CD4-positive, alpha-beta T cell treated with Interleukin-10 for 1 hour (primary cell): ENCODE measurements at places on chromosomes 6 and 20.

DNA sequence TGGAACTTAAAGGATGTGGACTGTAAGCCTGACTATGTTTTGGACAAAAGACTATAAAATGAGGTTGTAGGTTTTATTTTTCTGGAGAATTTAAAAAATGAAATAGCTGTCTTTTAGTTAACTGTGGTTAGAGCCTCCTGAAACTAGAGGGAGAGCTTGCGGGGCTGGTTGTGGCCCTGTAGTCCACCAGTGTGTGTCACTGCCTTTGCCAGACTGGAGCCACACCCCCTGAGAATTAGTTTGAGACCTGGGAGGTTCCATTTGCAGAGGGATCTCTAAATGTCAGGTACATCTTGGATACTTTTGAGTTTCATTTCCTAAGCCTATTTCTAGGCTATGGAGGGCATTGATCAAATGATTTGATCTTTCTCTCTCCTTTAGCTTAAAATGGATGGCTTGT lies 20.8 kb downstream of the ZC2HC1B start:
- DNase-seq = no peak

GRCh38 chr6:24922814-24923213 lies 12.9 kb downstream of the RIPOR2 start:
- DNase-seq = no peak

DNA sequence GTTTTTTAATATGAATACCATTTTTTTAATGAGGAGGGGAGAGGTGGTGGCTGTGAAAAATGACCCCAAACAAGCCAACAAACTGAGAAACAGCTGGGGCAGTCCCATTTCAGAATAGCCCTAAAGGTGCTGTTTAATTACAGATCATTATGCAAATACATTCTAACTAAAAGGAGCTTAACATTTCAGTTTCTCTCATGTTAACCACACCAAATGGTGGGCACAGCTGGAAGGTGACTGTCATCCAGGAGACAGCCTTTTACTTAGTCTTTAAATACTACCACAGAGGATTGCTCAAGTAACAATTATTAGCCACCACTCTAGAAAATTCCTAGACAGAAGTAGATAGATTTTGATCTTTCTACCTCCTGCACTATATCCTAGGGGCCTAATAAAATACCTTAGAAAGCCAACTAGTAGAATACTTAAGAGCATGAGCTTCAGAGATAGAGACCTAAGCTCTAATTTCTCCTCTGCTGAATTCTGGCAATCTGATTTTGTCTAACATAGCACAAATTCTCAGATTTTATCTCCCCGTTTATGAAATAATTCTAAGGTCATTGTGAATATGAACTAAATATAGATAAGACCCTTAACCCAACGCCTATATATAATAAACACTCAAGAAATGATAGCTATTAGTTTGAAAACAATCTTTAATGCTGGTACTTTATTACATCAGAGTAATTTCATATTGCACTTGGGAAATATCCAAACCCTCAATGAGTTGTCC lies 615.1 kb upstream of the NRSN1 start:
- DNase-seq = no peak

GRCh38 chr6:141401851-141402250 lies 730.9 kb upstream of the GJE1 start:
- no peak for DNase-seq

DNA sequence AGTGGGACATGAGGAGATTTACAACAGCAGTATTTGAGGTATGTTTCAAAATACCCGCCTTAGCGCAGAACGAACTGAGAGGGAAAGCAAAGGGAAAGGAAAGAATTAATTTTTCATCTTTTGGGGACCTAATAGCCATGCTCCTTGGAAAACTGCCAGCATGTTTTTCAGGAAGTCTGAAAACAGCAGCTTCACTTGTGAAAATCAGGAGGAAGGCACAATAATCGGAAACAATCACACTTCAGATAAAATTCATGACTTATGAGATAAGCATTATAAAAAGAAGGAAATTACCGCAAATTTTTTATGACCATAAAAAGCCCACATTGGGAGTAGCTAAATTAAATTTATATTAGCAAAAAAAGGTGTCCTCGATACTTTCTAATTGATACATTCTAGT lies 541.1 kb downstream of the HAO1 start:
- DNase-seq = no peak

GRCh38 chr6:136683209-136683941 lies 108.9 kb downstream of the MAP3K5 start:
- DNase-seq = no peak

- DNase-seq = no peak
These were observed 144.8 kb downstream of the BACH2 start for GRCh38 chr6:90151576-90152422.

DNA sequence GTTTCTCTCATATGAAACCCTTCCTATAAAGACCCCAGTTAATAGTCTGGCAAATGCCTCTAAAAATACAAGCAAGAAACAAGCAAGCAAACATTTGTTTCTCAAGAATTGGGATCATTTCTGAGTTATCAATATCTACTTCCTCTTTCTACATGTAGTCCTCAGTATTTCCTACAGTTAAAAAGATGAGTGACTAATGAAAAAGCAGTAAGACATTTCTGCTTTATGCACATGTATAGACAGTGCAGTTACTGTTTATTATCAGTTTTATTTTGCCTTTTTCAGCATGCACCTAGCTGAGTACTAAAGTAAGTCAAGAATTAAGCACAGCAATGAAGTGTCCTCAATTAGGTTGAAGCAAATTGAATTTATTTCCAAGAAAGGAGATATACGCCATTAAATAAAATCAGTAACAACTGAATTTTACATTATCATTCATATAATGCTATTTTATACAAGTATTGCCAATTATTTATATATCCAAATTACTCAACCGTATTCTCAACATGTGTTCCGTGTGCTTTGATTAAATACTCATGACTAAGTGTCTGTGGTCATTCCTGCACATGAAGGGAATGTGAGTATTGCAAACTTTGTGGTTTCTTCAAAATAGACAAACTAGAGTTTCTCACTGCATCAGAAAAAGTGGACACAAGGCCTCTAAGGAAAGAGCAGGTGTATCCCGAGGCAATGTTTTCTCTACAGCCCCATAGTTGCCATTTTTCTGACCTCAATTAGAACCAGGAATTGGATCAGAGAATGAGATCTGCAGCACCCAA lies 159.3 kb upstream of the MARCKS start:
- DNase-seq = no peak

DNA sequence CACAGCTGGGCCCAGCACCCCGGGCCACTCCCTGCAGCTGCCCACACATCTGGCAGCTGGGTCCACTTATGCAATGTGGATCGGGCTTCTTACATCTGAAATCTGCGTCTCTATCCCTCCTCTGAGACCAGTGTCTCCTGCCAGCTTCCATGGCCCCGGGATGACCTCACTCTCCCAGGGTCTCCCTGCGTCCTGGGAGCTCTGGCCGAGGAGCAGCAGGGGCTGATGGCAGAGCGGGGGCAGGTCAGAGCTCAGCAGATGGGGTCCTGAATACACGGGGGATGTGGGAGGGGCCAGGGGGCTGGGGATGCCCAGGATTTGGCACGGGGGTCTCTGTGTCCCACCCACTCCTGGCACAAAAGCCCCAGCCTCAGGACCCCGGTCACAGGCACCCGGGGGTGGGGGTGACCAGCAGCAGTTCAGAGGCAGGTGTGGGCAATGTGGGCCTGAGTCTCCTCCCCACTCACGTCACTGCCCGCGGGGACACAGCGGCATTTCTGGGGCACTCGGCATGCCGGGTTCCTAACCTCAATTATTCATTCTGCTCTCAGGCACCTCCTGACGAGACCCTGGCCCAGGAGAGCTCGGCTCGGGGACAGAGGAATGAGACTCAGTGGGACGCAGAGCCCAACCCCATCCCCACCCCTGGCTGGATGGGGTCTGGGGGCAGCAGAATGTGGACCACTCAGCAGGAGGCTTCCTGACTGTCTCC lies 16.4 kb downstream of the CHRNA4 start:
- no peak for DNase-seq

GRCh38 chr6:45800911-45801310 lies 214.7 kb downstream of the CLIC5 start:
- DNase-seq = no peak

DNA sequence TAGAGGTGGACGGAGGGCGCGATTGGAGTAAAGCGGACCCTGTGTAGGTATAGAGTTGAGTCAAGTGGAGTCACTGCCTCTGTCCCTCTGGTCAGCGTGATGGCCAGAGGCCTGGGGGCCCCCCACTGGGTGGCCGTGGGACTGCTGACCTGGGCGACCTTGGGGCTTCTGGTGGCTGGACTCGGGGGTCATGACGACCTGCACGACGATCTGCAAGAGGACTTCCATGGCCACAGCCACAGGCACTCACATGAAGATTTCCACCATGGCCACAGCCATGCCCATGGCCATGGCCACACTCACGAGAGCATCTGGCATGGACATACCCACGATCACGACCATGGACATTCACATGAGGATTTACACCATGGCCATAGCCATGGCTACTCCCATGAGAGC lies 479 bp downstream of the SLC39A7 start:
- DNase-seq = no peak

GRCh38 chr20:21607971-21608725 lies 94.3 kb upstream of the NKX2-2 start:
- DNase-seq = no peak

- DNase-seq = no peak
These were observed 77.0 kb downstream of the SULF2 start for GRCh38 chr20:47708140-47708807.

GRCh38 chr20:13821876-13822275 lies 37.0 kb downstream of the NDUFAF5 start:
- no peak for DNase-seq

DNA sequence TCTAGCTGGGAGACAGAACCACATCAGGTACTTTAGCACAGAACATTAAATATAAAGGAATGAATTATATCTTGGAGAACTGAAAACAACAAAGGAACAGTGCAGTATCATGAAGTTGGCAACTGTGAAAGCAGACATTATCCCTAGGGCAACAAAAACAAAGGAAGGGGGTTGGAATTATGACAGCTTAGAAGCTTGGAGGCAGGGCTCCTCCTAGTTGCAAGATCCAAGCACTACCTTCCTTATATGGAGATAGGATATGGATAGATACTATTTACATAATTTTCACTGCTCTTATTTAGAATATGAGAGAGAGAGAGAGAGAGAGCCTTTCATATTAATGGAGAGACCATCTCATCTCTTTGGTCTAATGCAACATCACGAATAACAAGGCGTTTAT lies 27.0 kb downstream of the TMEM14A start:
- DNase-seq = no peak

GRCh38 chr6:147005499-147005898 lies 198.7 kb upstream of the STXBP5 start:
- no peak for DNase-seq

DNA sequence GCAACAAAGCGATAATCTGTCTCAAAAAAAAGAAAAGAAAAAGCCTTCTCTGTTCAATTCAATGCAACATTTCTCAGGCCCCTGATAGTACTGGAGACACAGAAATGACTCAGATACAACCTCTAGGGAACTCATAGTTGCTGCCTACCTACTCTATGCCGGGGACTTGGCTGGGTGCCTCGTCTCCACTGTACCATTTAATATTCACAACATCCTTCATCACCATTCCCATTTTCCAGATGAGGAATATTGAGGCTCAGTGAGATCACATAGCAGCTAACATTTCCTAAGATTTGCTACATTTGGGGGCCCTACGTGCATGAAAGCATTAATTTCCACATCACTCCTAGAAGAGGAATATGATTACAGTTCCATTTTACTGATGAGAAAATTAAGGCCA lies 7.5 kb downstream of the NOL4L start:
- DNase-seq = no peak

DNA sequence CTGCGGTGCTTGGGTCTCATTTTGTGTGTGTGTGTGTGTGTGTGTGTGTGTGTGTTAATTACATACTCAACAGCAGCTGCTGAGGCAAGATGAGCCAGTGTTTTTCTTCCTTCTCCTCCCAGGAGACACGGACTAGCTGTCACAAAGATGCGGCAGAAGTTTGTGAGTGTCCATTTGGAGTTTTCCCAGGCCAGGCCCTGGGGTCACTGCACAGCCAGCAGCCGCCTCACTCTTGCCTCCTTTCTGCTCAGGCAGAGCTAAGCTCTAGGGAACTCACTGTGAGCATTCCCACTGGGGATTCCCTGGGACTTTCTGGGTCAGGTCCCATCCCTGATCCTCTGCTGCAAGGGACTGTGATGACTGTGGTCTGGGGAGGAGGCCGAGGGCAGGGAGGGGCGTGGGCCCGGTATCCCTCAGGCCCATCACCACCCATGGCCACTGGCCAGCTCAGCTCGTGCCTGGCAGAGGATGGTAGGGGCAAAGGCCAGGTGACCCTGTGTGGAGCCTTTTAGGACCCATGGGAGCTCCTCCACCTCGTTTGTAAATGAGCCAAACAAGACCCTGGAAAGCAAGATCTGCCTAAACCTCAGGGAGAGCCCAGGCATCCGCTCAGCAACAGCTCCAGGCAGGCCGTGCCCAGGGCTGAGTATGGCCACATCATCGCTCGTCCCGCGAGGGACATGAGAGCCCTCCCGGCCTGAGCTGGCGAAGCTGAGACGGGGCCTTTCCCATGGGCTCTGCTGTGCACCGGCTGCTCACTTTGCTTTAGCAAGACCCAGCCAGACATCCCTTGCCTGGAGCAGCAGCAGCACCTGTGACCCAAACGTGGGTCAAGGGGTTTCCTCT lies 102.0 kb downstream of the PSMB1 start:
- no peak for DNase-seq

DNA sequence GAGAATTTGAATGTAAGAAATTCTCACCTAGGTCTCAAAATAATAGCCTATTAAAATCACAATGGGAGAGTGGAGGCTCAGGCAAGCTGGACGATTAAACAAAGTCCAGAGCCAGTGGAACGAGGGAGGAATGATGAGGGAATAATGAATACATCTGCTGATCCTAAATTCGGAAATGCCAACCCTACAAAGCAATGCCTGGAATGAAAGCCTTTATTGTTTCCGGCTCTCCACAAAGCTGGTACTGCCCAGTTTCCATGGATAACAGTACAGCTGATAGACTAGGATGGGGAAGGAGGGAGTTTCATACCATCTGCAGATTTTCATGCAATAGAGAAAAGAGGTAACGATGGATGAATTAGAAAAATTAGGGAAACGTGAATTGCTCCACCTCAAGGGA lies 356.1 kb downstream of the CBLN4 start:
- DNase-seq = no peak

GRCh38 chr6:166346965-166347364 lies 4.6 kb upstream of the SFT2D1 start:
- DNase-seq = no peak

GRCh38 chr6:19317431-19317986 lies 519.7 kb upstream of the ID4 start:
- no peak for DNase-seq

GRCh38 chr6:14447240-14447639 lies 329.7 kb downstream of the CD83 start:
- DNase-seq = no peak

DNA sequence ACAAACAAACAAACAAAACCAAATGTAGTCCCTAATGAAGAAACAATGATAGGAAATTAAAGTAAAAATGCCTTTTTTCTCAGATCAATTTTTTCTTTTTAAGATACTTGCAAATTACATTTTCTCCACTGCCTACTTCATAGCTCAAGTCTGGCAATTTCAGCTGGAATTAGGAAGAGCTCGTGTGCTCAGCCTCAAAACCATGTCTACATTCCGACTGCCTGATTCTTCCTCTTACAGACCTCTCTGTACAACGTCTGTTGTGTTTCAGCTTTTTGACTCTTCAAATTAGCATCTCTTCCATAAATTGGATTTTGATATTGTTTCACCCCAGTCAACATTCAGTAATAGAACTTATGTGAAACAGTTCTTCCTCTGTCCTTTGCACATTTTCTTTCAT lies 9.3 kb upstream of the EDN1 start:
- DNase-seq = no peak

GRCh38 chr6:12030993-12031550 lies 19.0 kb downstream of the HIVEP1 start:
- DNase-seq = no peak
